ENCODE measurements at places on chromosomes 4 and X.

- DNase-seq: no peak
These were observed 30.4 kb downstream of the TXK start for GRCh38 chr4:48103483-48104139.

- no peak for DNase-seq
These were observed 40.1 kb downstream of the FAM241A start for GRCh38 chr4:112185334-112185733.

GRCh38 chr4:81407726-81408125 is 64.0 kb downstream of the RASGEF1B start:
- DNase-seq: no peak

- no peak for DNase-seq
These were observed 72.6 kb upstream of the TRIM2 start for GRCh38 chr4:153131596-153131995.

DNA sequence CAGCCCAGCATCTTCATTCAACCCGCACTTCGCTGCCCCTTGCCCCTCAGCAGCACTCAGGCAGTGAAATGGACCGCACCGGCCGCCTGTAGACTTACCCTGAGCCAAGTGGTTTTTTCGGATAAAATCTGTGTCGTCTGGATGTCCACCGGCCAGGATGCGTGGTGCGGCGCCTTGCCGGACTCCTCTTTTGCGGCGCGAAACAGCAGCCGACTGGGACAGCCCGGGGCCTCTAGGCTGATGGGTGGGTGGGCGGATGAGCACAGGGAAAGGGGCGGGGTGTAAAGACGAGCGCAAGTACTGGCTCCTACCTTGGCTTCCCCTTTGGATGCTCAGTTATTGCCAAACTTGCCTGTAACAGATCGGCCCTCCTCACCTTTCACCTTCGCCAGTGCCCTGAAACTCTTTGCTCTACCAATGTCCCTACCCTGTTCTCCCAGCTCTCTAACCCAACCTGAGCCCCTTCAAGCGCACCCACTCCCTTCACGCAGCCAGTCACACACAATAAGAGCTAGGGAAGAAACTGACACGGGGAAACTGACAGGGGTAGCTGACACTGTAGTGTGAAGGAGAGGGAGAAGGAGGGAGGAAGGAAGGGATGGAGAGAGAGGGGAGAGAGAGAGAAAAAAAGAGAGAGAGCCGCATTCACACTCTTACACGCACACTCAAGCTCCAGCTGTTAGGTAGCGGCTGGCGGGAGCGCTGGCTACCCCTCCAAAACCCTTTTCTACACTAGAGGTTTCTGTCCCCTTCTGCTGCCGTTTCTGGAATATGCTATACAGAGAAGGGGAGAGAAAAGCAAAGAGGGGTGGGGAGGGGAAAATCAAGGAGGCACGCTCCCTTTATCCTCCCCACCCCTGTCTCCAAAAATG is 559 bp downstream of the TRPC5 start:
- no peak for DNase-seq

All from stimulated activated CD4-positive, alpha-beta T cell treated with anti-CD3 and anti-CD28 coated beads, Interleukin-15, amount 100 ng/mL, for 1 hour (primary cell).